ENCODE measurements at places on chromosomes 3 and 15. TPM values are rescaled to one million over a fixed set of nuclear protein-coding genes. Genes with fewer than 3 reads are reported as not detected.

HYKK gene
- 1.6 TPM for total RNA-seq

GRCh38 chr15:69034352-69034751, 19.9 kb downstream of the NOX5 start:
- peaks cover 16% of the 10 kb centered on the region for H3K27me3 ChIP-seq
- peaks cover 6% of the 10 kb centered on the region for H3K4me1 ChIP-seq
- peak overlapping the region; percentile 12 for H3K27ac ChIP-seq
- no peak overlapping the region for H3K4me3 ChIP-seq
- DNase-seq = no peak

LRRN1 gene
- total RNA-seq = 0.05 TPM

- peak overlapping the region; percentile 18 for H3K27ac ChIP-seq
- H3K4me1 ChIP-seq = peaks cover 2% of the 10 kb centered on the region
- H3K4me3 ChIP-seq = no peak overlapping the region
- DNase-seq = no peak
These were observed 43.4 kb downstream of the DCP1A start for GRCh38 chr3:53303957-53304356.

DNA sequence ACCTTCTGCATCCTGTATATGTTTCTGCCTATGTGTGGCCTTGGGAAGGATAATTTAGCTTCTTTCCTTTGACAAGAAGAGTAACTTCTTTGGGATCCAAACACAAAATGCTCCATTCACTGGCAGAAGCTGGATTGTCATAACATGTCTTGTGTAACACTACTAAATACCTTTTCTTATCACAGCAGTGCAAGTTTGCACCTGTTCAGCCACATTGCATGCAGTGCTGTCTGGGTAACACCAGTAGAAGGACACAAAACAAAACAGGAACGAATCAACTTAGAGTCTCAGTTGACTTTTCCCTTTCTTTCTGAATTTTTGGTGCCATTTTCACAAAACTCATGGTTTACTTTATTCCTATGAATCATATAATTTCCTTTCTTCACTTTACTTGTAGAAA, 43.6 kb upstream of the TNIK start:
- peaks cover 3% of the 10 kb centered on the region for H3K36me3 ChIP-seq
- no peak overlapping the region for H3K27ac ChIP-seq
- no peak overlapping the region for H3K4me3 ChIP-seq
- peaks cover 6% of the 10 kb centered on the region for H3K27me3 ChIP-seq
- peaks cover 6% of the 10 kb centered on the region for H3K4me1 ChIP-seq

- H3K4me3 ChIP-seq = no peak overlapping the region
- peaks cover 29% of the 10 kb centered on the region for H3K36me3 ChIP-seq
- no peaks in the 10 kb centered on the region for H3K27me3 ChIP-seq
These were observed 78.0 kb downstream of the MBNL1 start for GRCh38 chr3:152346740-152347139.

- H3K4me3 ChIP-seq = no peak overlapping the region
- H3K27ac ChIP-seq = no peak overlapping the region
- peaks cover 18% of the 10 kb centered on the region for H3K27me3 ChIP-seq
These were observed 19.1 kb upstream of the TBC1D21 start for GRCh38 chr15:73854265-73854664.

DNA sequence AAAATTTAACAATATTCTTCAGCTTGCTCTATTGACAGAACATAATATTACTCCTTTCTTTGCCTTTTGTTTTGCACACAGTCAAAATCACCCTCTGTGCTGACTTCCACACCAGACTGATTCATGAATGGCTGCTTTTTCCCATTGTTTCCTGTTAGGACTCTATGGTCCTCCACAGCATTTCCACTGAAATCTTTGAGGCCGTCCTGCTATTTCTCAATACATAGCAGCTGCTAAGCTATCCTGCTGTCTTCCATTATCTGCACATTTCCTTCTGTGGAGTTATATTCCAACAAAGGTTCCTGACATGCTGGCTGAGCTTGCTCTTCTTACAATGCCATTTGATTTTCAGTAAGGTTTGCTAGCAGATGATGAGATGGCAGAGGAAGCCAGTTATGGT, 153.3 kb downstream of the EPHA3 start:
- H3K27ac ChIP-seq = no peak overlapping the region
- H3K36me3 ChIP-seq = no peaks in the 10 kb centered on the region
- no peaks in the 10 kb centered on the region for H3K4me1 ChIP-seq
- H3K27me3 ChIP-seq = no peaks in the 10 kb centered on the region
- H3K4me3 ChIP-seq = no peak overlapping the region

- H3K27ac ChIP-seq = peak within 1 kb of the TSS; percentile 93
- peak; percentile 99 for DNase-seq
- peaks cover 17% of the 10 kb centered on the region for H3K36me3 ChIP-seq
- peaks cover 61% of the 10 kb centered on the region for H3K4me1 ChIP-seq
- H3K4me3 ChIP-seq = peak within 1 kb of the TSS; percentile 93
These were observed at the start of gene TEX264 for GRCh38 chr3:51670823-51671733. TSS of gene TEX264 (plus strand) at chr3:51671252. CDS start at chr3:51674305, 3,053 bp downstream.

DNA sequence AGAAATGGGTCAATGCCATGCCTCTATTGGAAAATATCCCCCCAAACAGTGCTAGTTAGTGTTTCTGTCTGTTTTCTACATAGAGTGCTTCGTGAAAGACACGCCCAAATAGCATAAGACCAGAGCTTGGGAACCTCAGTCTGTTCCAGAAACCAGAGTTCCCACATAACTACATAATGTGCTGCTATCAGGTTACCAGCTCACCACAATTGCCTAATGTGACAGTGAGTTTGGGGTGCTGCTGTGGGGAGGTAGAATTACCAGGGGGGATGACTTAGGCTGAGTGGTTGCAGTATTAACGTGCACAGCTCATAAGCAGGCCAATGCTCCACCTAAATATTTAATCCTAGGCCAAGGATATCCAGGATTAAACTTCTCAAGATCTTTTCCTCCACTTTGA, 39.2 kb downstream of the DUT start:
- DNase-seq = no peak
- H3K4me3 ChIP-seq = no peak overlapping the region
- H3K27me3 ChIP-seq = peaks cover 17% of the 10 kb centered on the region
- H3K4me1 ChIP-seq = no peaks in the 10 kb centered on the region

HYAL3 gene
- 7.3 TPM for total RNA-seq

- H3K4me1 ChIP-seq = no peaks in the 10 kb centered on the region
- no peaks in the 10 kb centered on the region for H3K36me3 ChIP-seq
- no peak overlapping the region for H3K4me3 ChIP-seq
These were observed 334.5 kb upstream of the UMPS start for GRCh38 chr3:124395584-124396338.

SLC41A3 gene
- 17.9 TPM for total RNA-seq

- peak; percentile 86 for DNase-seq
- H3K4me3 ChIP-seq = no peak overlapping the region
- peaks cover 9% of the 10 kb centered on the region for H3K4me1 ChIP-seq
- H3K27me3 ChIP-seq = peaks cover 42% of the 10 kb centered on the region
- no peaks in the 10 kb centered on the region for H3K36me3 ChIP-seq
These were observed 13.4 kb upstream of the FAM98B start for GRCh38 chr15:38440353-38441129.

- H3K27ac ChIP-seq = no peak overlapping the region
- H3K4me1 ChIP-seq = peaks cover 2% of the 10 kb centered on the region
- H3K27me3 ChIP-seq = peaks cover 3% of the 10 kb centered on the region
- H3K36me3 ChIP-seq = no peaks in the 10 kb centered on the region
- DNase-seq = no peak
These were observed 140.7 kb downstream of the PLCH1 start for GRCh38 chr3:155604126-155604525.

DNA sequence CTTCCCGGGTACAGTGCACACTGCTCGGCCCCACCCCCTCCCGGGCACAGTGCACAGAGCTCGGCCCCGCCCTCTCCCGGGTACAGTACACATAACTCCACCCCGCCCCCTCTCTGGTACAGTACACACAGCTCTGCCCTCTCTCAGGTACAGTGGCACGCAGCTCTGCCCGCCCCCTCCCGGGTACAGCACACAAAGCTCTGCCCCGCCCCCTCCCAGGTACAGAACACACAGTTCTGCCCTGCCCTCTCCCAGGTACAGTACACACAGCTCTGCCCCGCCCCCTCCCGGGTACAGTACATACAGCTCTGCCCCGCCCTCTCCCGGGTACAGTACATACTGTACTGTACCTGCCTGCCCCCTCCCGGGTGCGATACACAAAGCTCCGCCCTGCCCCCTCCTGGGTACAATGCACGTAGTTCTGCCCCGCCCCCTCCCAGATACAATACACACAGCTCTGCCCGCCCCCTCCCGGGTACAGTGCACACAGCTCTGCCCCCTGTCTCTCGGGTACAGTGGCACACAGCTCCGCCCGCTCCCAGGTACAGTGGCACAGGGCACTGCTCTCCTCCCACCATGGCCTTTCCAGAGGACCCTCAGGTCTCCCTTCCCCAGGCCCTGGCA, 16.4 kb upstream of the PRR20G start:
- H3K27me3 ChIP-seq = peaks cover 2% of the 10 kb centered on the region
- H3K4me1 ChIP-seq = no peaks in the 10 kb centered on the region
- H3K27ac ChIP-seq = no peak overlapping the region
- no peak overlapping the region for H3K4me3 ChIP-seq
- no peak for DNase-seq

NANOGP8 gene
- not detected for total RNA-seq

DNA sequence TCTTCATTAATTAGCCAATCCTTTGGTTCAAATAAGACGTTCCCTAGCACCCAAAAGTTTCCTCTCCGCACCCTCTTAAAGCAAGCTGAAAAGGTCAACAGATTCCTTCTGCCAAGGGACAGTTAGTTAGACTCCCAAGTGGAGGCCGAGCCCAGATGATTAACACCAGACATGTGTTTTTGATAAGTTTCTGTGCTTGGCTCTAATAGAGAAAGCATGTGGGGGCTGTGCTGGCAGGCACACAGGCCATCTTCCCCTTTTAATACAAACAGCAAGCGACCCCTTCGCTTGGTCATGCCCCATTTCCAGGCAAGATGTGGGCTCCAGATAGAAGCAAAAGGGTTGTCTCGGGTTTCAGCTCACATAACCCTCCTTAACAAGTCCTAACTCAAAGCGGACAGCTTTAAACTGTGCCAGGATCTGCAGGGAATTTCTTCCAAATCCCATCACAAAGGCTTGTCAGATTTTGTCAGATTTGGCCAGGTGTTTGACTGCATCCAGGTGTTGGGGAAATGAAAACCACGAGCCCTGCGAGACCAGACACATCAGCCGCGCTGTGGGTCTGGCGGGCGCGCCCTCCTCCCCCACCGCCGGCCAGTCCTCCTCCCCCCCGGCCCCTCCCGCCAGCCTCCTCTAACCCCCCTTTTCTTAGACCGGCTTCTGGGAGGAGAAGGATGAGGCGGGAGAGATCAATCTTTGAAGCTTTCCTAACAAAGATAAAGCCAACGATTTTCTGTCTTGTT, 3.3 kb downstream of the HES1 start:
- no peak overlapping the region for H3K27ac ChIP-seq
- H3K4me3 ChIP-seq = peak overlapping the region; percentile 33
- DNase-seq = no peak
- H3K27me3 ChIP-seq = peaks cover 53% of the 10 kb centered on the region

TRIM42 gene
- total RNA-seq = not detected

GRCh38 chr3:183731611-183732010, 34.0 kb downstream of the YEATS2 start:
- H3K27ac ChIP-seq = no peak overlapping the region
- peaks cover 76% of the 10 kb centered on the region for H3K36me3 ChIP-seq
- DNase-seq = no peak
- no peaks in the 10 kb centered on the region for H3K27me3 ChIP-seq
- peaks cover 2% of the 10 kb centered on the region for H3K4me1 ChIP-seq

GOLGA6L10 gene
- total RNA-seq = 0.76 TPM

DNA sequence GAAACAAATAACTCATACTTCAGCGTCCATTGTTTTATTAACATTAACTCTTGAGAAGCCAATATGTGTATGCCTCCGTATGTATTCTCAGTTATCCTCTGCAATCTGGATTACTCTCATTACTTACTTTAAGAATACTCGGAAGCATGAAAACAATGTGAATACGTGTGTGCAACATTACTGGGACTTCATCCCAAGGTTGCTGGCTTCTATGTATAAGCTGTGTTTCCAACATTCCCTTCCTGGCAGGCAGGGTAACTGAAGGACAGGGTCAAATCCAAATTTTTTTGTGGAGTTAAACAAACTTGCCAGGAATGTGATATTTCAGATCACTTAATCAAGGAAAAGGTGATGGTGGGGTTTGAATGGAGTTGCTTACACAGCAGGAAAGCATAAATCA, 34.5 kb upstream of the NR1I2 start:
- DNase-seq = no peak
- H3K4me3 ChIP-seq = no peak overlapping the region
- no peak overlapping the region for H3K27ac ChIP-seq

SEC62 gene
- 72.1 TPM for total RNA-seq

- no peaks in the 10 kb centered on the region for H3K4me1 ChIP-seq
- no peaks in the 10 kb centered on the region for H3K36me3 ChIP-seq
- no peak overlapping the region for H3K4me3 ChIP-seq
- H3K27me3 ChIP-seq = peaks cover 3% of the 10 kb centered on the region
These were observed 27.4 kb upstream of the CHST2 start for GRCh38 chr3:143092191-143092590.

ALPK3 gene
- total RNA-seq = 0.09 TPM

DNA sequence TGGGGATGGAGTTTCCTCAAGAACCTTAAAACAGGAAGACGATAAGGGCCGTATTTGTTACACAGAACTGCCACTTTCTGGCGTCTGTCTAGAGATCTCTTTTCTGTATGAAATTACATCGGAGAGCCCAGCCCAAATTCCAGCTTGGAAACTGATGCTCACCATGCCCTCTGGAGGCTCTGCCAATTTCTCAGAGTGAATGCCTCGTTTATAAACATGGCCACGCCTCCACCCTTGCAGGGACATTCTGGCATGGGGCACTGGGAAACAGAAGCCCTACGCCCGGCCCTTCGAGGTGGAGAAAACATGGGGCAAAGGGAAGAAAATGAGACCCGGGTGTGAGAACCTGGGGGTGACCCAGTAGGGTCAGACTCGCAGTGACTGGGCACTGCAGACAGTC, 53.4 kb upstream of the SEC13 start:
- peaks cover 6% of the 10 kb centered on the region for H3K27me3 ChIP-seq
- no peaks in the 10 kb centered on the region for H3K36me3 ChIP-seq
- no peak overlapping the region for H3K4me3 ChIP-seq
- H3K27ac ChIP-seq = no peak overlapping the region
- DNase-seq = no peak
- H3K4me1 ChIP-seq = peaks cover 5% of the 10 kb centered on the region

DNA sequence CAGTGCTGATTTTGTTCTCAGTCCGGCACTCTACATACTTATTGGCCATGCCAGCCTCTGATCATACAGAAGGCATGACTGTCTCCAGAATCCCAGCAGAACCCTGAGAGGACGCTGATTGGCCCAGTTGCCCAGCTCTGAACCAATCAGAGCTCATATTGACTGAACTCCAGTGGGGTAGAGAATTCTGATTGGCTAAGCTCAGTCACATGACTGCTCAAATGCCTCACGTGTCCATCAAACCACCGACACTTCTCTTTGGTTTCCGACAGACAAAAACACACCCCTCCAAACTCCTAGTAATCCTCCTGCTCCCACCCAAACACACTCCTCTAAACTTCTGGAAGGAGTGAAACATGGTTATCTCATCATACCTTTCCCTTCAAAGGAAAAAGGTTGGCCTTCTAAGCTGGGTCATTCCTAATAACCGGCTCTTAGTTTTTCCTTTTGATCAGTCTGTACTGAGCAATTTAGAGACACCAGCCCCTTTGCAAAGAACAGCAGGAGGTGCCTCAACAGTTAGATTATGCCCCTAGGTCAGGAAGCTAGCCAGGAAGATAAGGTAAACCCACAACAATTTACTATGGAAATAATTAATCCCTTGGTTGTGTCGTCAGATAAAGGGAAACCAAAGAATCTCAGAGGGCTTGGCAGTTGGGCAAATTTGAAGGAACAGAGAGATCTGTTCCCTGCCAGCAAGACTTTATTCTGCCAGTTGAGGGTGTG, 187.8 kb downstream of the TLE3 start:
- no peak for DNase-seq
- H3K27ac ChIP-seq = no peak overlapping the region
- no peak overlapping the region for H3K4me3 ChIP-seq
- H3K27me3 ChIP-seq = peaks cover 4% of the 10 kb centered on the region
- no peaks in the 10 kb centered on the region for H3K36me3 ChIP-seq
- no peaks in the 10 kb centered on the region for H3K4me1 ChIP-seq

MGA gene
- 36.0 TPM for total RNA-seq

GP5 gene
- 0.26 TPM for total RNA-seq

Measured in activated CD4-positive, alpha-beta T cell treated with anti-CD3 and anti-CD28 coated beads, Interleukin-2, amount 10 ng/mL, durations not matched to agents 24 days and 14 days (primary cell).